ENCODE measurements at places on chromosomes 7 and 10. TPM values are rescaled to one million over a fixed set of nuclear protein-coding genes. Genes with fewer than 3 reads are reported as not detected.
A peak's percentile ranks its signal among the peaks of the same experiment; 100 is the strongest.

- no peak overlapping the region for H3K4me3 ChIP-seq
- no peaks in the 10 kb centered on the region for H3K36me3 ChIP-seq
- H3K27ac ChIP-seq: no peak overlapping the region
These were observed 873.8 kb downstream of the TYW1 start for GRCh38 chr7:67870396-67870795.

DNA sequence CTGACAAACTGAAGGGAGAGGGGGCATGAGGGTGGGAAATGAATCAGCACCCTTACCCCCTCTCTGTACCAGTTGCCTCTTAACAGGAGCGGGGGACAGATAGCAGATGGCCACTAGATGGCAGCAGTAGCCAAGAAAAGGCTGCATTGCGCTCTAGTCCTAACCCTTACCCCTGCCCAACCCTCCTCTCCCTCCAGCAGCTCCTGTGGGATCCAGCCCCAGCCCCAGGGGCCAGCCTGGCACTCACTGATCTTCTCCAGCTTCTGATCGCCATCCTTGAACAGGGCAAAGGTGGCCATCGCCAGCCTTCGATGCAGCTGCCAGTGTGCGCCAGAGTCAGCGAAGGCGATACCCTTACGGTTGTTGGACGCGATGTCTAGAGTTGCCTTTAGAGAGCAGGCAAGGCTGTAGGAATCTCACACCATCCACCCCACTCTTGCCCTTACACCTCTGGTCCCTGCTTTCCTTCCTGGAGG, 2.2 kb downstream of the CYP17A1 start:
- no peaks in the 10 kb centered on the region for H3K4me1 ChIP-seq
- peak; percentile 73 for DNase-seq
- H3K4me3 ChIP-seq: no peak overlapping the region
- H3K36me3 ChIP-seq: peaks cover 17% of the 10 kb centered on the region
- H3K27me3 ChIP-seq: peaks cover 2% of the 10 kb centered on the region
- no peak overlapping the region for H3K27ac ChIP-seq

GRCh38 chr7:124645704-124646103, 119.9 kb downstream of the GPR37 start:
- no peaks in the 10 kb centered on the region for H3K36me3 ChIP-seq
- H3K27me3 ChIP-seq: no peaks in the 10 kb centered on the region
- no peak overlapping the region for H3K27ac ChIP-seq
- H3K4me3 ChIP-seq: no peak overlapping the region

GRCh38 chr7:155230169-155230593, 67.5 kb upstream of the INSIG1 start:
- H3K4me1 ChIP-seq: peaks cover 2% of the 10 kb centered on the region
- no peak overlapping the region for H3K4me3 ChIP-seq
- no peaks in the 10 kb centered on the region for H3K36me3 ChIP-seq
- no peak overlapping the region for H3K27ac ChIP-seq
- DNase-seq: no peak

The ADCYAP1R1 gene
- total RNA-seq: not detected

GRCh38 chr10:3350617-3351258, 178.2 kb upstream of the PITRM1 start:
- H3K36me3 ChIP-seq: no peaks in the 10 kb centered on the region
- peaks cover 7% of the 10 kb centered on the region for H3K27me3 ChIP-seq
- DNase-seq: no peak
- H3K4me1 ChIP-seq: peaks cover 6% of the 10 kb centered on the region
- no peak overlapping the region for H3K4me3 ChIP-seq

The CDH23 gene
- 10.2 TPM for total RNA-seq

GRCh38 chr7:66681491-66682349, 53.0 kb downstream of the KCTD7 start:
- H3K36me3 ChIP-seq: no peaks in the 10 kb centered on the region
- DNase-seq: peak; percentile 95
- H3K27me3 ChIP-seq: no peaks in the 10 kb centered on the region
- H3K27ac ChIP-seq: peak overlapping the region; percentile 98

GRCh38 chr7:115988401-115988800, 42.2 kb downstream of the TFEC start:
- no peaks in the 10 kb centered on the region for H3K27me3 ChIP-seq
- H3K36me3 ChIP-seq: no peaks in the 10 kb centered on the region
- no peaks in the 10 kb centered on the region for H3K4me1 ChIP-seq
- H3K27ac ChIP-seq: no peak overlapping the region

DNA sequence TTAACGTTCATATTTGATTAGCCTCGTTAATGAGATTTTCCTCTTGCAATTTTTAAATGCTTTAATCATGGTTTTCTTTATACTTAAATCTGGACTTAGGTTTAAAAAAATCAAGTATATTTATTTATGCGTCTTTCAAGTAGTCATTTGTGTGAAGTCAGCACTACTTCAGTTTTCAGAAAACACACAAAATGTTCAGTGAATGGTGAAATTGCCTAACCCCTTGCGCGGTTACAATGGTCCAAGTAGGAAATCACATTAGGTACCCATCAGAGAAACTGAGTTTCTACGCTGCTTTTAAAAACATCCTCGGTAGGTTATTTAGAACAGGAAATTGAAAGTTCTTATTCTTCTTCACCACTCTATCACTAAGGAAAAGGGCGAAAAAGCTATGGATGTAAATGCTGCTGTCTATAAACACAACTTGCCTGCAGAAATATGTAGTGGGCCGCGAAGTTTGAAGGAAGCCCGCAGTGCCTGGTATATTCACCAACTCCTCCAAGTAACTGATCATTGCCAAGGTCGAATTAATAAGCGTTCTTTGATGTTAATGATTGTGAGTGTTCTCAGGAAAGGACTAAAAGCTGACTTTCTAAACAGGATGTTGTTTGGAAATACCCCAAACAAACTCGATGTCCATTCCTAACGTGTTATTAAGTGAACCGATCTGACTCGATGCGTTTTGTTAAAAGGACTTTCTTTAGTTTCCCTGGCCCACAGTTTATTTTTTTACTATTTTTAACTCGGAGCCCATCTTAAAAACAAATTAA, 1.0 kb downstream of the SYPL1 start:
- peak overlapping the region; percentile 81 for H3K27ac ChIP-seq
- DNase-seq: no peak
- H3K36me3 ChIP-seq: peaks cover 17% of the 10 kb centered on the region
- H3K4me1 ChIP-seq: peaks cover 36% of the 10 kb centered on the region
- no peaks in the 10 kb centered on the region for H3K27me3 ChIP-seq
- peak overlapping the region; percentile 89 for H3K4me3 ChIP-seq

GRCh38 chr10:97013568-97013967, 172.2 kb downstream of the SLIT1 start:
- H3K27ac ChIP-seq: no peak overlapping the region
- H3K4me1 ChIP-seq: peaks cover 14% of the 10 kb centered on the region
- H3K27me3 ChIP-seq: no peaks in the 10 kb centered on the region
- H3K4me3 ChIP-seq: no peak overlapping the region

DNA sequence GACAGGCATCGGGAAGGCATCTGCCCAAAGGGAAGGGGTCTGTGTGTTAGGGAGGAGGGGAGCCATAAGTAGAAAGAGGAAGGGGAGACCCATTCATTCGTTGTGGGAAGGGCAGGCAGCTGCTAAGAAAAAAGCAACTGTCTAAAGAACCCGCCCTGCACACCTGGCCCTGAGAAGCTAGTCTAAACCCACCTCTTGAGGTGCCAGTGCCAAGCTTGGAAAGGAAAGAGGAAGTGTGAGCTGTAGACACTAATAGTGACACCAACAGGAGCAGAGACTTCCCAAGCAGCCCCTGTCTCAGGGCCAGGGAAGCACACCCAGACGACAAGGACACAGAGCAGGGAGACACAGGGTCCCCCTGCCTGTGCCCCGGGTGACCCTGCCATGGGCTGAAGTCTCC, 40.8 kb upstream of the PRSS58 start:
- no peaks in the 10 kb centered on the region for H3K36me3 ChIP-seq
- H3K27me3 ChIP-seq: peaks cover 18% of the 10 kb centered on the region
- DNase-seq: no peak
- H3K4me3 ChIP-seq: no peak overlapping the region

The ZNRF2 gene
- 29.4 TPM for total RNA-seq

The MICU1 gene
- 25.9 TPM for total RNA-seq

GRCh38 chr7:28685242-28685643, 272.9 kb downstream of the TRIL start:
- no peak for DNase-seq
- H3K4me1 ChIP-seq: no peaks in the 10 kb centered on the region
- no peaks in the 10 kb centered on the region for H3K36me3 ChIP-seq
- no peak overlapping the region for H3K4me3 ChIP-seq
- H3K27me3 ChIP-seq: no peaks in the 10 kb centered on the region
- no peak overlapping the region for H3K27ac ChIP-seq

The SKIDA1 gene
- not detected for total RNA-seq

The AGR2 gene
- total RNA-seq: not detected

GRCh38 chr10:102727037-102727818, 12.8 kb downstream of the SFXN2 start:
- H3K27me3 ChIP-seq: no peaks in the 10 kb centered on the region
- H3K4me3 ChIP-seq: no peak overlapping the region
- H3K4me1 ChIP-seq: peaks cover 4% of the 10 kb centered on the region
- DNase-seq: no peak
- no peak overlapping the region for H3K27ac ChIP-seq

DNA sequence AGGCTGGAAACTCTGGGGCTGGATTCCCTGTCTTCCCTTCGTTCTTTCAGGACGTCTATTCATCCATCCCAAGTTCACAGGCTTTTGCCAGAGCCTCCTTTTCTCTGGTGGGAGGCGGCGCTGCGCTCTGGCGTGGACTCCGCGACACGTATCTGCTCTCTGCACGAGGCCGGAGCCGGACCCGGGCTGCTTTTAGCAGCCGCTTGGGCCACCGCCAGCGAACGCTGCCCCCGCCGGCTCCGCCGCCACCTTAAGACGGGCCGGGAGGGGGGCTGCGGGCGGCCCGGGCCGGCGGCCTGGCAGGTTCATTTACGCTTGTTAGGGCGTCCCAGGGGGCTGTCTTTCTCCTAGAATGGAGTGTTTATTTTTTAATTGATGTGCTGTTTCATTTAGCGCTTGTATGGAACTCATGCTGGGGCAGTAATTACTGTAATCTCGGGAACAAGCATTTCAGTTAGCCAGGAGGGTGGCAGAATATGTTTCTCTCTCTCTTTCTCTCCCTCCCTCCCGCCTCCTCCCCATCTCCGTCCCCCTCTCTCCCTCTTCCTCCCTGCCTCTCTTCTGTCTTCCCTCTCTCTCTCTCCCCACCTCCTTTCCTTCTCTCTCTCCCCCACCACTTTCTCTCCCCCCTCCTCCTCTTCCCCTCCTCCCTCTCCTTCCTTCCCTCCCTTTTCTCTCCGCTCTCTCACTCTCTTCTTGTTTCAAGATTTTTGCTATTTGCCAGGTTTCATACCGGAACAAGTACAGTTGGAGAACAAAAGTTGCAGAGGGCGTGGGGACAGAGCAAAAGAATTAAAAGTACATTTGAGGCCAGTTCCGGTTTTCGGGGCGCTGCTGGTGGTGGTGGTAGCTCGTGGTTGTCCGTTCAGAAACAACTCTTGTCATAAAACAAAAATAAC, 1.3 kb upstream of the FZD8 start:
- H3K4me1 ChIP-seq: peaks cover 21% of the 10 kb centered on the region
- peaks cover 21% of the 10 kb centered on the region for H3K27me3 ChIP-seq
- no peaks in the 10 kb centered on the region for H3K36me3 ChIP-seq
- H3K27ac ChIP-seq: no peak overlapping the region

DNA sequence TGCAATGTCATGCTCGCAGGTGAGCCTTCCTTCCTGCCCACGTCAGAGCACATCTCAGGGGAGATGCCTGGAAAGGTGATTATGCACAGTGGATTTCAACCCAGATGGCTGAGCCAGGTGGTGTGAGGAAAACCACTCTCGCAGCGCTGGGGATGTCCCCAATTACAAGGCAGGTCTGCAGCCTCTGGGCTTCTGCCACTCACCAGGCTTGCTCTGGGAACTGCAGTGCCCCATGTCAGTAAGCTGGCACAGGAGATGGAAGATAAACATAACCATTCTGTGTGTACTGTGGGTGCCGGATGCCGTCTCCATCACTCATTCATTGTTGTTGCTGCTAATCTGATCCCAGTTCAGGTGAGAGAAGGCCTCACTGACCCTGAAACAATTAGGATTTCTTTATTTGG, 222.9 kb upstream of the PITRM1 start:
- H3K27ac ChIP-seq: no peak overlapping the region
- no peak overlapping the region for H3K4me3 ChIP-seq
- no peak for DNase-seq
- peaks cover 2% of the 10 kb centered on the region for H3K27me3 ChIP-seq
- H3K36me3 ChIP-seq: no peaks in the 10 kb centered on the region

DNA sequence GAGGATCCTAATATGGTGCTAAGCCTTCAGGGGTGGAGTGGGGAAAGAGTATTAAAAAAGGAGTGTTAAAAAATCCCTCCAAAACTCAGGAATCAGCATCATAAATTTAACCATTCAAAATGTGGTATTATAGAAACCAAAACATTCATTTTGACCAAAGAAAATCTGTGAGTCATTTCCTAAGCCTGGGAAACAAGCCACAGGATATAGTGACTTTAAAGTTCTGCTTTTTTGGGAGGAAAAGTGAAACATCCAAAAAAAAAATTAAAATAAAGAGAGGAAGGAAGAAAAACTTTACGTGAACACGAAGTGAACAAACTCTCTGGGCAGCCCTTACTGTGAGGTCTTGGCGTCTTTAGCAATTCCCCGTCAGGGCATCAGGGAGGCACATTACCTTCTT, 74.0 kb upstream of the GSDME start:
- H3K4me3 ChIP-seq: no peak overlapping the region
- peaks cover 14% of the 10 kb centered on the region for H3K36me3 ChIP-seq
- no peak overlapping the region for H3K27ac ChIP-seq
- H3K4me1 ChIP-seq: peaks cover 64% of the 10 kb centered on the region
- H3K27me3 ChIP-seq: no peaks in the 10 kb centered on the region
- DNase-seq: no peak

All from naive thymus-derived CD8-positive, alpha-beta T cell (primary cell).